Activated CD8-positive, alpha-beta memory T cell treated with anti-CD3 and anti-CD28 coated beads for 4 hours (primary cell): ENCODE measurements at places on chromosomes 5 and 9.

GRCh38 chr9:30103647-30104394 lies 2280.6 kb upstream of the ACO1 start:
- no peak for DNase-seq

DNA sequence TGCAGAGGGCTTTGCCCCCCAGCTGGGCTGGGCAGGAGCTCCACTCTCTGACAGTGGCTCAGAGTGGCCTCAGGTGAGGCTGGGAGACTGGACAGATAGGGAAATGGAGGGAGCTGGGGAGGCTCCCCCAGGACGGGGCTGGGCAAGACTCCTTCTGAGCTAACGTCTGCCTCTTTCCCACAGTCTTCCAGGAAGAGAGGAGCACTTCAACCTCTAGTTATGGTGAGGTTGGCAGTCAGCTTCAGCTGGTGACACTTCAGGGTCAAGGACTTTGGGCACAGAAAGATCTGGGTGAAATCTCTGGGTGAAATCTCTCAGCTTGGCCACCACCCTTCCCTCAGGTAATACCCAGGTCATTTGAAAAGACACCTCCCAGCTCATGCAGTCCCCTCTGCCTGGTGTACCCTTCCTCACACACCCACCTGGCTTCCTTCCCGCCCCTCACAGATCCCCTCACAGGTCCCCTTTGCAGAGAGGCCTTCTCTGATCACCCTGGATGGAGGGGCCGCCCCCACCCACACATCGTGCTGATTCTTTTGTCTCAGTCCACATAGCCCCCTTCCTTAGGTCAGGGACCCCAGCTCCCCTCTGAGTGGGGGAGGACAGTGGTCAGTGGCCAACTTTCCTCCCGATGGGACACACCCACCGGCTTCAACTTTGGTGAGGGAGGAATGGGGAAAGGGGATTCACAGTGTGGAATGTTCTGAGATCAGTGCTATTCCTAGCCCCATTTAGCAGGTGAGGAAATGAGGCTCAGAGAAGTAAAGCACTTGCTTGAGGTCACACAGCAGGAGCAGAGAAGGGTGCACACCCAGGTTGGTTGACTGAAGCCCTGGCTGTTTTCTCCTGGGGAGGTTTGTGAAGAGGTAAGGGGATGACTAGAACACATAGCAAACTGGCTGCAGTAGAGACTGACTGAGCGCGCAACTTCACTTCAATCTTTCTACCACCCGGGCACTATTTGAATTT lies 15.8 kb upstream of the NEURL1B start:
- no peak for DNase-seq

GRCh38 chr9:97985058-97985861 lies 2.1 kb downstream of the ANP32B start:
- DNase-seq = no peak

DNA sequence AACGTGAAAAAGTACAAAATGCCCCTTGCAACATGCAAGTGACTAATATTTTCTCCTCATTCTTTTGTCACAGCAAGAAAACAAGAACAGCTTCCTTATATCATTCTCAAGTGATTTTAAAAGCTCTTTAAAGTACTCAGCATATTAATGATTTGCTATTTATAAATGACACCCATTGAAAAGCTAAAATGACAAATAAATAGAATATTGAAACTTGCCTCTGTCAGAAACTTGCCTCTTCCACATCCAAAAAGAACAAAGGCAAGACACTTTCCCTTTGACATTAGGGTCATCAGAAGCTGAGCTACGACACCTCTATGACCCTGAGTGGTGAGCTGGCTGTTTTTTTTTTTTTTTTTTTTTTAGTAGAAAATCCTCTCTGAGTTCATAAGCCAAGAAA lies 339.6 kb upstream of the ITGA1 start:
- DNase-seq = no peak

DNA sequence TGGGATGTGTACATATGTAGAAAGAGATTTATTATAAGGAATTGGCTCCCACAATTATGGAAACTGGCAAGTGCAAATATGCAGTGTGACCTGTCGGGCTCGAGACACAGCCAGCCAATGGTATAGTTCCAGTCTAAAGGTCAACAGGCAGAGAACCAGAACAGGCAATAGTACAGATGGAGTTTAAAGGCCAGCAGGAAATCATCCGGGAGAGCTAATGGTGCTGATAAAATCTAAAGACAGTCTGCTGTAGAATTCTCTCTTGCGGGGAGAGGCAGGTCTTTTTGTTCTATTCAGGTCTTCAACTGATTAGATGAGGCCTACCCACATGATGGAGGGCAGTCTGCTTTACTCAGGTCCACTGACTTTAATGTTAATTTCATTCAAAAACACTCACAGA lies 21.8 kb downstream of the ANKRD31 start:
- no peak for DNase-seq

DNA sequence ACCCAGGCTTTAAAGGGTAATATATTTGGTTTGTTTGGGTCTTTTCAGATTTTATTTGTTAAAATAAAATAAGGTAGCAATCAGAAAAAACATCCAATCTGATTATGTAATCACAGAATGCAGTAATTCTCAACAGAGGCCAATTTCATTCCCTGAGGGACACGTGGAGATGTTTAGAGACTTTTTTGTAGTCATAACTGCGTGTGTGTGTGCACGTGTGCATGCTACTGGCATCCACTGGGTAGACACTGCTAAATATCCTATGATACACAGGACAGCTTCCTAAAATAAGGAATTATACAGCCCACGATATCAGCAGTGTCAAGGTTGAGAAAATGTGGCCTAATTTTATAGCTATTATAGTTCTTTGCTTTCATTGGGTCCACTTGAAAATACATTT lies 180.8 kb upstream of the KLF9 start:
- no peak for DNase-seq

DNA sequence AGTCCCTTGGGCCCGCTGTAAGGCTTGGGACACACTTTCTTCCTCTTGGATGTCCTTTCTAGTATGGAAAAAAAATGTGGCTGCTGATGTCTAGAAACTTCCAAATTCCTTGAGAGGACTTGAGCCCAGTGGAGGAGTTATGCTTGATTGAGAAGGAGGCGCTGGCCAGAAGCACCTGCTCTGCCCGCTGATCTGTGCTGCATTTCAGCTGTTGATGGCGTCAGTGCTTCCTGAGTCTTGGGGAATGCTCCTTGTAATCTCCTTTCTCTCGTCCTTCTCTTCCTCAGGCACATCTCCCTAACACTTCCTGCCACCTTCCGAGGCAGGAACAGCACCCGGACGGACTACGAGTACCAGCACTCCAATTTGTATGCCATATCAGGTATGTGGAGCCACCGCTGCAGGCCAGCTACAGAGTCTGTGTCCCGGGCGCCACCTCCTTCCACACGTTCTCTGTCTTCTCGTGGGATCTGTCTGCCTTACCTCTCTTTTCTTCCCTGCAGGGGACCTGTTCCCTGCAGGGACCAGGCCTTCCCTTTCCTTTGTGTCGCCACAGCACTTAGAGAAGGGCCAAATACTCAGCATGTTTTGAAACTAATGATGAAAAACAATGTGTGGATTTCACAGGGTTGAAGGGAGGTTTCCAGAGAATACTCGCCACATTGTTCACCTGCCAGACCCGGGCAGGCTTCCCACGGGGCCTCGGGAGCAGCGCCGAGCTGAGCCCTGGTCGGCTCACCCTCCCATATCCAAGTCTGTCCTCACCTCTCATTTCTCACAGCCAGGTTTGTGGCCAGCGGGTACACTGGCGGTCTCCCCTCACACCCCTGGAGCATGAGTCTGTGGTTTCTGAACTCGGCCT lies 95.2 kb downstream of the MVB12B start:
- DNase-seq = no peak

DNA sequence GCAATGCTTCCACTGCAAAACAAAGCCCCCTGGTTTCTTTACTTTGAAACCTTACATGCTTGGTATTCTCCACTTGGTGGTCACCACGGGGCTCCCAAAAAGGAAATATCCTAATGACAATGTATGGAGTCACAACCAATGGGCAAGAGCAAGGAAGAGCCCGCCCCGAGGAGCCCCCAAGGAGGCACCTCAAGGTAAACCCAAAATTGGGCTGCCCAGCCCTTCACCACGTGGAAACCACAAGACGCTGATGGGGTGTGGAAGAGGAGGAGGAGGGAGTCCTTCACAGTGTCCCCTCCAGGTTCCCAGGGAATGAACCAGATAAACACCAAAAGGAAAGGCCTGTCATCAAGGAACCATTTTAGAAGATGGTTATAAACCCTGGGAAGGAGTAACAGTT lies 3.8 kb downstream of the ROR2 start:
- no peak for DNase-seq
